WTC11 (cell line): ENCODE measurements at places on chromosomes 2 and 18. TPM values are rescaled to one million over a fixed set of nuclear protein-coding genes. Genes with fewer than 3 reads are reported as not detected.

DNA sequence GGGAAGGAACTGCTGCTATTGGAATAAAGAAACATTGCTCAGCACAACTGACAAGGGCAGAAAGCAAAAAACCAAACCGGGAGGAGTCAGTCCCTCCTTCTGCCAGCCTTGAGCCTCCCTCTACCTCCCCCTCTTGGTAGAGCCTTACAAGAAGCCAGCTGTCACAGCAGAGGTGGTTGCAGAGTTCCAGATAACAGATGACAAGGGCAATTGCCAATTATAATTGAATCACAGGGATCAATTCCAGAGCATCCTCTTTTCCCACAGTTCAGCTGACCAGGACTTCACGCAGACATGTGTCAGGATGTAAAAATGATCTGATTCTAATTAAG, 548.2 kb upstream of the LRRTM1 start:
- H3K27me3 ChIP-seq: no peaks in the 10 kb centered on the region
- no peak overlapping the region for H3K4me3 ChIP-seq
- DNase-seq: peak; percentile 33
- H3K36me3 ChIP-seq: no peaks in the 10 kb centered on the region
- H3K4me1 ChIP-seq: peaks cover 8% of the 10 kb centered on the region

GRCh38 chr18:76756531-76757253, 65.7 kb upstream of the ZNF236 start:
- H3K36me3 ChIP-seq: no peaks in the 10 kb centered on the region; the same call in 1 of the 2 replicates
- no peaks in the 10 kb centered on the region for H3K4me1 ChIP-seq
- H3K27me3 ChIP-seq: no peaks in the 10 kb centered on the region
- DNase-seq: no peak
- no peak overlapping the region for H3K4me3 ChIP-seq

DNA sequence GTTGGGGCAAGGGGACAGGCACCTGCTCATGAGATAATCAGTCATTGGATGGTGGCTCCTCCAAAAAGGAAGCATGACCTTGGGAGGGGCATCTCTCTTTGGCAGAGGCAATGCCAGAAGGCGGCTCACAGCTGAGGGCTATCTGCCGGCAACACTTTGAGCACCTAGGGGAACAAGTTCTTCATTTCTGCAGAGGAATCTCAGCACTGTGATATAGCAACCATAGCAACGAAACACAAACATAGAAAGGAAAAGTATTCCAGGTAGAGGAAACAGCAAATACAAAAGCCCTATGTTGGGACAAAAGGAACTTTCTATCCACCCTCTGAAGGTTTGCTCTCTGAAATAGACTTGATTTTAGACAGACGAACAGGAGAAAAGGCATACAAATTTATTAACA, 89.1 kb upstream of the NEDD4L start:
- H3K4me3 ChIP-seq: no peak overlapping the region
- H3K36me3 ChIP-seq: no peaks in the 10 kb centered on the region
- H3K27ac ChIP-seq: no peak overlapping the region

- H3K27me3 ChIP-seq: no peaks in the 10 kb centered on the region
- peaks cover 17% of the 10 kb centered on the region for H3K4me1 ChIP-seq
- H3K36me3 ChIP-seq: no peaks in the 10 kb centered on the region
- no peak overlapping the region for H3K4me3 ChIP-seq
- H3K27ac ChIP-seq: no peak overlapping the region
Measured at GRCh38 chr18:5463390-5463789, 80.4 kb downstream of the EPB41L3 start.

DNA sequence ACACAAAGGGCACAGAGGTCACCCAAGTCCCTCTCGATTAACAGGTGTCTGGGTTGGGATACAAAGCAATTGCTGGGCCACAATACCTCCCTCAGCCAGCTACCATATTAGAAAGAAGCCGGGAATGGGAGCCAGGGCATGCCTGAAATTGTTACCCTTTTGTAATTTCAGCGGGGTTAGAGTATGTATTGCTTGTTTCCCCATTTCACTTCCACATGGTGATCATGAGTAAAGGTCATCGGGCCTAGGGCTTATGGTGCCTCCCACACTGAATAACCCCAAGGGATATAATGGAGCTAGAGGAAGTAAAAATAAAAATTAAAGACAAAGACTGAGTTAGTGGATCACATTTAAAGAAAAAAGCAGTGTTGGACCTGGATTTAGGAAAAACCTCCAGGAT, 437.2 kb upstream of the KLHL29 start:
- no peaks in the 10 kb centered on the region for H3K27me3 ChIP-seq
- H3K4me1 ChIP-seq: peaks cover 47% of the 10 kb centered on the region
- no peak for DNase-seq

- no peak for DNase-seq
- H3K4me1 ChIP-seq: peaks cover 15% of the 10 kb centered on the region
- H3K27ac ChIP-seq: peak overlapping the region; percentile 87
- no peaks in the 10 kb centered on the region; the same call in 1 of the 2 replicates for H3K27me3 ChIP-seq
- H3K4me3 ChIP-seq: no peak overlapping the region
- H3K36me3 ChIP-seq: 0 out of 2 replicates have a peak, but pooled peaks cover 2% of the 10 kb centered on the region
Measured at GRCh38 chr2:172434821-172435605, 7.6 kb downstream of the ITGA6 start.

- no peaks in the 10 kb centered on the region for H3K36me3 ChIP-seq
- H3K4me1 ChIP-seq: peaks cover 19% of the 10 kb centered on the region
- no peaks in the 10 kb centered on the region for H3K27me3 ChIP-seq
- no peak overlapping the region for H3K4me3 ChIP-seq
- no peak overlapping the region for H3K27ac ChIP-seq
Measured at GRCh38 chr2:45614871-45615415, 3.9 kb upstream of the SRBD1 start.

The PLEKHB2 gene
- 62.1 to 65.6 TPM (median 63.1 TPM) in 3 replicates for total RNA-seq

The FAM237A gene
- not detected in 3 replicates for total RNA-seq

The GALNT3 gene
- 19.4 to 20.6 TPM (median 20.5 TPM) in 3 replicates for total RNA-seq
